NCI-H460 (cell line): ENCODE measurements at places on chromosomes 12 and 14. TPM values are rescaled to one million over a fixed set of nuclear protein-coding genes. Genes with fewer than 3 reads are reported as not detected.

GRCh38 chr12:101759396-101760047 lies 20.3 kb upstream of the SYCP3 start:
- DNase-seq = peak; percentile 40

GRCh38 chr12:116277467-116278278 lies at the start of gene MED13L:
Gene MED13L, minus strand, starts transcription at chr12:116277693. Its CDS starts 562 bp downstream, at chr12:116277131.
- peak; percentile 83 for DNase-seq

Gene C14orf39
- 0.10 and 0.20 TPM in 2 replicates for total RNA-seq

- DNase-seq = no peak
These were observed 5.1 kb downstream of the C12orf56 start for GRCh38 chr12:64385468-64385867.

GRCh38 chr12:26728205-26729050 lies 104.6 kb downstream of the ITPR2 start:
- no peak for DNase-seq

DNA sequence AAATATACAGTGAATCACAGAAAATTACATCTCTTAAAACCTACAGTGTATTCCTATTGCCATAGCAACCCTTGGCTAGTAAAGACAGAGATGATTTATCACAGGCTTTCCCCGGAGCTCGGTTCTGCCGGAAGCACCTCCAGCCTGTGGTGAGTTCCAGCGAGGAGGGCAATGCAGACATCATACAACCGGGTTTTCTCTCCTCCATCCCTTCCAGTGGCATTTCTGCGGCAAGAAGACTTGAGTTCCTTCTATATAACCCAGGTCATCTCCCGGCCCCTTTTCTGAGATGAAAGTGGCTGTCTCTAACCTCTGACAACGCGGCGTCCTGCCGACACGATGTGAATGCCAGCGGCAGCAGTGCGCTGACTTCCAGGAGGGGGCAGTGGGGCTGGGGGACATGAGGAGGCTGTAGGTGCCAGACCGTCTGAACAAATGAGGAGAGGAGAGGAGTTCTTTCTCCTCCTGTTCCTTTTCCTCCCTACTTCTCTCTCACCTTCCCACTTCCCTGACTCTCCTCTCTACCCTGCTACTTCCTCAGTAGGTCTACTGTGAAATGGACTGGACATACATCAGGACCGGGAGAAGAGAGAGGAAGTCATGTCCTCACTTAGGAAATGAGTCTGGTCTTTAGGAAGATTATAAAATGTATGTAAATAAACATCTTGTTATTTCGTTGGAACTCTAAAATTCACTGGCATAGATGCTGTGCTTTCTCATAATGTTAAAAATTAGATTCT lies 68.6 kb upstream of the MAX start:
- no peak for DNase-seq

Gene TAS2R9
- total RNA-seq = not detected in 2 replicates

GRCh38 chr12:24455811-24456210 lies 493.1 kb downstream of the BCAT1 start:
- DNase-seq = no peak

DNA sequence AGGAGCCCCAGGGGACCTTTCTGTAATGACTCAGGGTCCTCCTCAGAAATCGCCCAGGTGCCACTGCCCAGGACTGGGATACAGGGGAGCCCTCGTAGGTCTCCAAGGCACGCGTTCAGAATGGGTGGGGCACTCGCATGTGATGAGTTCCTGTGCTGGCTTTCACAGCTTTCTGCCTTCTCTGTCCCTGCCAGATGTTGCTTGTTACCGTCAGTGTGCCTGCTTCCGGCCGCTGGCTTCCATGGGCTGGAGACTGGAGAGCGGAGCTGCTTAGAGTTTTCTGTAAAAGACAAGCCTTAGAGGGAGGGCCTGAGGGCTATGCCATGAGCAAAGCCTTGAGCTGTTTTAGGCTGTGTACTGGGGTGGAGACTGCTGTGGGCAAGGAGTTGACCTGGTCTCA lies 75.0 kb upstream of the SLC24A4 start:
- DNase-seq = no peak
